WTC11 (cell line): ENCODE measurements at places on chromosomes 3 and 15.

GRCh38 chr15:76206325-76206976 is 104.8 kb downstream of the ETFA start:
- H3K27ac ChIP-seq, result no peak overlapping the region
- H3K4me3 ChIP-seq, result no peak overlapping the region
- H3K4me1 ChIP-seq, result peaks cover 6% of the 10 kb centered on the region; the same call in 1 of the 2 replicates
- H3K36me3 ChIP-seq, result no peaks in the 10 kb centered on the region; the same call in 1 of the 2 replicates
- H3K27me3 ChIP-seq, result no peaks in the 10 kb centered on the region
- no peak for DNase-seq

- H3K27ac ChIP-seq, result no peak overlapping the region
- peaks cover 25% of the 10 kb centered on the region for H3K36me3 ChIP-seq
- H3K4me1 ChIP-seq, result peaks cover 7% of the 10 kb centered on the region
Observed at GRCh38 chr3:185254799-185255198, 950 bp upstream of the EHHADH start.

- DNase-seq, result no peak
- peaks cover 47% of the 10 kb centered on the region for H3K27me3 ChIP-seq
- H3K27ac ChIP-seq, result no peak overlapping the region
- no peak overlapping the region for H3K4me3 ChIP-seq
Observed at GRCh38 chr3:156812521-156813335, 13.4 kb upstream of the LEKR1 start.

DNA sequence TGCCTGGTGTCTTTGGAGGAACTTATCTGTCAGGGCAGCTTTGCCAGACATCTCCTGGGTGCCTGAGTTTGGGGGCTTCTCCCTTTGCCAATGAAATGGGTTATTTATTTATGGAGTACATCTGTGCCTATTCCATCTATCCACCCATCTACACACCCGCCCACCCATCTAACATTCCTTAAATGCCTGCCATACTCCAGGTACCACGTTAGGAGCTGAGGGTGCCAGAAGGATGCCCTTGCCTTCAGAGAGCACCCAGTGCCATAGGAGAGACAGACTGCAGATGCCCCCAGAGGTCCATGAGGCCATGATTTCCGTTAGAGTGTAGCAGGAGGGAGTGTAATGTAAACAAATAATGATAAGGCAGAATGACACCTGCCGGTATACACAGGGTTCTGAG is 21.8 kb upstream of the KIF23 start:
- H3K36me3 ChIP-seq, result no peaks in the 10 kb centered on the region; the same call in 1 of the 2 replicates
- DNase-seq, result no peak
- H3K4me3 ChIP-seq, result no peak overlapping the region

DNA sequence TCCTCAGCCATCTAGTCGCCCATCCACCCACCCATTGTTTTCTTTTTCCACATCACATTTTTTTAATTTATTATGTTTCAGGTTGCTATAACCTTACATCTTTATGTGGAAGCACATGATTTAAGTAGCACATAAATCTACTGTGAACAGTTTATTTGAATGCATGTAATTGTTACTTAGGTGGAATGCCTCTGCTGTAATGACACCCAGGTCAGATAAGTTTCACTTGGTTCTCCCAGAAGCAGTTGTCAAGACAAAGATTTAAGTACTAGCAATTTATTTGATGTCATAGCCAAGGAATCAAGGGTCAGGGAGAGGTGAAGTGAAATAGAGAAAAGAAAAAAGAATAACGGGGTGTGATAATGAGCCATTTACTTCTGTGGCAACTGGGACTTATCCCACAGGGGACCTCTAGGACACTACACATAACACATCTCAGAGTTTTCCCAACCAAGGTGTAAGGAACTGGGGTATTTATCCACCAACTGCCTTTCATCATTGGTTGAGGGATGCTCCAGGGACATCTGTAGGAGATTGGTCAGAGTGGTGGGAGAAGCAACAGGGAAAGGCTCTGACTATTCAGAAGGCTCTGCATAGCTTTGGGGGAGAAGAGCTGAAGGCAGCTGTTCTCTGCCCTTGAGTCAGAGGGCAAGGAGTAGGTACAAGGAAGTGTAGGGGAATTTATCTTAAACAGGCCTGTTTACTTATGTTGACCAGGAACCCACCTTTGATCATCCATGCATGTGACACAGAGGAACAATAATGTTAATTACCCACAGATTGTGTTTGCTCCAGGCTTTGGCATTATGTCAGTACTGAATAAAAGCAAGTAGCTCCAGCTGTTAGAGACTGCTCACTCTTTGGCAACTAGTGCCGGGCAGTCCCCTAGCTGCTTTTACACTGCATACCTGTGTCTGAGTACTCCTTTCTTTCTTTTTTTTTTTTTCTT is 94.8 kb downstream of the CD200R1L start:
- no peak for DNase-seq
- no peaks in the 10 kb centered on the region; the same call in 1 of the 2 replicates for H3K27me3 ChIP-seq
- H3K36me3 ChIP-seq, result peaks cover 5% of the 10 kb centered on the region; the same call in 1 of the 2 replicates
- H3K4me3 ChIP-seq, result no peak overlapping the region

- peaks cover 20% of the 10 kb centered on the region for H3K36me3 ChIP-seq
- 0 out of 2 replicates have a peak, but pooled peaks cover 4% of the 10 kb centered on the region for H3K4me1 ChIP-seq
- DNase-seq, result no peak
- no peak overlapping the region for H3K27ac ChIP-seq
Observed at GRCh38 chr3:168123201-168124176, 27.8 kb upstream of the GOLIM4 start.

DNA sequence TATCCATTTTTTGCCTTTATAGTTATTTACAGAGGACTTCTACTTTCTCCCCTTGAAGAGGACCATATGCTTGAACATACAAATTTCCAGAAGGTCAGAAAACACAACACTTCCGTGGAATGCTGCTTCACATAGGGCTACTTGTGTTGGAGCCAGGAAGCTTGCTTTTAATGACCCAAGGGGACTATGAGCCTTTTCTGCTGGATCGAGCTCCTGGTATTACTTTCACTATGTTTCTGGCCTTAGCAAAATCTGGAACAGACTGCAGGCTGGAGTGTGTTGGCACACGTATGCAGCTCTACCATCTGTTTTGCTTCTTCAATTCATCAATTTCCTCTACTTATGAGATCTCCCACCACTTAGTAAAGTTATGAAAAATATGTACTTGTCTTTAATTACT is 69.3 kb upstream of the CBLB start:
- H3K4me1 ChIP-seq, result peaks cover 20% of the 10 kb centered on the region
- no peak for DNase-seq
- H3K4me3 ChIP-seq, result no peak overlapping the region
- H3K27me3 ChIP-seq, result no peaks in the 10 kb centered on the region

DNA sequence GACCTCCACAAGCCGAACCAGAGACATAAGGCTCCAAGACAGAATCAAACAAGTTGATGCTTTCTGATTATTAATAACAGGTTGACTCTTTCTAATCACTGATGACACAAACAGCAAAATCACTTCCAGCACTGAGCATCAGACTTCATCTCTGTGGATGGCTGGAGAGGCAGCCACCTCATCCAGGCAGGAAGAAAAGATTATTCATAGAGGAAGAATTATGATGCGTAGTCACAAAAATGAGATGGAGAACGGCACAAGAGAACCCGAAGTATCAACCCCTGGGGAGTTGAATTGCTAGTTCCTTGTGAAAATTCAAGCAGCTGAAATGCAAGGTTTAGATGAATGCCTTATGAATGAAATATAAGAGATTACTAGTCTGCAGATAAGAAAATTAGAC is 49.9 kb upstream of the LMCD1 start:
- no peak overlapping the region for H3K27ac ChIP-seq
- DNase-seq, result no peak
- no peaks in the 10 kb centered on the region for H3K36me3 ChIP-seq
- no peaks in the 10 kb centered on the region; the same call in 1 of the 2 replicates for H3K27me3 ChIP-seq

DNA sequence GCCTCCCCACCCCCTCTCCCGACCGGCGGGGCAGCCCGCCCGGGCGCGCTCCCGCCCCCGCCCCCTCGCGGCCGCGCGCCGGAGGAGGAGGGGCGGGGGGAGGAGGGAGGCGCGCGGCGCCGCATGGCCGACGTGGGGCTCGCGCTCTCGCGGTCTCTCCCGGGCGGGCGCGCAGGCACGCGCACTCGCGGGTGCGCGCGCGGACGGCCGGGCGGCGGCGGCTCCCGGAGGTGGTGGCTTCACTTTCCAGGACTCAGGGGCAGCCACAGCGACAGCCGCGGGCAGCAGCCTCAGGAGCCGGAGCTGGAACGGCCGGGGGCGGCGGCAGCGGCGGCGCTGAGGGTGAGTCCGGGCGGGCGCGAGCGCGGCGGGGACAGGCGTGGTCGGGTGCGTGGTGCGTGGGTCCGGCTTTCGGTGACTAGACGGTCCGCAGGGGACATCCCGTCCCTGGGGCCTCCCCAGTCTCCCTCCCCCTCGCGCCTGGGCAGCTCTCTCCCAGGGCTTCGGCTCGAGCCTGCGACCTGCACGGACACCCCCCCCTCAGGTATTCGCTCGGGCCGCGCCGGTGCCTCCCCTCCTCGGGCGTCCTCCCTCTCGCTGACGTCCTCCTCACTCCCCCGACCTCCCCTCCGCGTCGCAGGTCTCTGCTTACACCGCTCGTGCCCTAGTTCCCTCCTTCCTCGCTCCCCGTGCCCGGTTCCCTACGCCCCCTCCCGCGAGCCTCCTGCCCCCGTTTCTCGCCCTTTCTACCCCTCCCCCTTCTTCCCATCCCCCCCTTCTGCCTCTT is at the start of gene UBE2E2:
TSS of gene UBE2E2 (plus strand) at position 407 of the 787 bp plus-strand sequence.
- peak; percentile 77 for DNase-seq
- H3K4me1 ChIP-seq, result peaks cover 35% of the 10 kb centered on the region
- H3K4me3 ChIP-seq, result peak within 1 kb of the TSS; percentile 91
- H3K27me3 ChIP-seq, result peaks cover 26% of the 10 kb centered on the region

GRCh38 chr3:66778107-66778506 is 220.0 kb upstream of the KBTBD8 start:
- no peaks in the 10 kb centered on the region for H3K27me3 ChIP-seq
- DNase-seq, result no peak
- peaks cover 25% of the 10 kb centered on the region for H3K4me1 ChIP-seq

DNA sequence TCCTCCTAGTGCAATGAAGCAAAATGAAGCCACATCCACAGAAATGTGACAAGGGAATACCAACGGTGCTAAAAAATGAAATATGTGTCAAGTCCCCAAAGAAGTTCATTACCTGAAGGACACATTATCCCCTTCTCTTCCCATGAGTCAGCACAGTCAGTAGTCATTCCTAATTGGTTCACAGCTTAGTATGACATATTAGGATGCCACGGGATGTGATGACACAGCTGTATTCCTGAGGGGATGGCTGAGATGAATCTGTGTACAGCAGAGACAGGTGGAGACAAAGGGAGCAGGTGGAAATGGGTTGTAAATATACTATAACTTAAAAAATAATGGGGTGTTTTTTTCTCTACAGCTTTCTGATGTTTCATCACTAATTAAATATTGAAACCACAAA is 273.4 kb downstream of the ARRDC4 start:
- H3K4me1 ChIP-seq, result no peaks in the 10 kb centered on the region
- H3K4me3 ChIP-seq, result no peak overlapping the region
- H3K27me3 ChIP-seq, result no peaks in the 10 kb centered on the region
- no peak overlapping the region for H3K27ac ChIP-seq
- H3K36me3 ChIP-seq, result no peaks in the 10 kb centered on the region

DNA sequence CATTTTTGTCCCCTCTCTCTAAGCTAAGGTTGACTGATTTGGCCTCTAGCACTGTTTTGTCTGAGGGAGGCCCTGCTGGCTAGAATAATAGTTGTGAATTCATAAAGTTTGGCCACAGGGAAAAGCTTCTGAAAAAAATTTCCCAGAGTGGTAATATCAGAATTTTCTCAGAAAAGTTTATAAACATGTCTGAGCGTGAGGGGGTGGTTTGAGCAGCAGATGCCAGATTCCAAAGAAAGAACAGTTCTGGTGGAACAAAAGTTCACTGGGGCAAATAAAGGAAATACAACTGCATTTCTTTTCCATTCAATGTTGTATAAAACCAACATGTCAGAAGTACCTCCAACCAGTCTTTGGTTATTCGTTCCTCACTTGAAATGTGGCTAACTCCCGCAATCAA is 61.2 kb downstream of the CLDN1 start:
- no peak overlapping the region for H3K27ac ChIP-seq
- no peaks in the 10 kb centered on the region for H3K36me3 ChIP-seq
- H3K27me3 ChIP-seq, result no peaks in the 10 kb centered on the region
- H3K4me3 ChIP-seq, result no peak overlapping the region

DNA sequence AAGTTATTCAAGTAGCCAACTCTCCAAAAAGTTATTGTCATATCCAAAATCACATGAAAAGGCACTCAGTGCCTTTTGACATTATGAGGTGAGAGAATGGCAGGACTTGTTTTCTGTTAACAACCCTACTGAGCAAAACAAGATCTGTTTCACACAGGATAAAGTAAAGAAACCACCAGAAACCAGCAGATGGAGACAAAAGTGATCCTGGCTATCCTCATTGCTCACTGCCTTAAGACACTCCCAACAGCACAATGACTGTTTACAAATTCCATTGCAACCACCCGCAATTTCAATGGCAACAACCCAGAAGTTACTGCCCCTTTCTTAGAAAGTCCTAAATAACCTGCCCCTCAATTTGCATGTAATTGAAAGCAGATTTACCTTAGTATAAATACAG is 352.6 kb upstream of the NDN start:
- H3K36me3 ChIP-seq, result peaks cover 64% of the 10 kb centered on the region
- DNase-seq, result no peak
- H3K4me1 ChIP-seq, result peaks cover 7% of the 10 kb centered on the region
- peaks cover 9% of the 10 kb centered on the region for H3K27me3 ChIP-seq
- no peak overlapping the region for H3K4me3 ChIP-seq

DNA sequence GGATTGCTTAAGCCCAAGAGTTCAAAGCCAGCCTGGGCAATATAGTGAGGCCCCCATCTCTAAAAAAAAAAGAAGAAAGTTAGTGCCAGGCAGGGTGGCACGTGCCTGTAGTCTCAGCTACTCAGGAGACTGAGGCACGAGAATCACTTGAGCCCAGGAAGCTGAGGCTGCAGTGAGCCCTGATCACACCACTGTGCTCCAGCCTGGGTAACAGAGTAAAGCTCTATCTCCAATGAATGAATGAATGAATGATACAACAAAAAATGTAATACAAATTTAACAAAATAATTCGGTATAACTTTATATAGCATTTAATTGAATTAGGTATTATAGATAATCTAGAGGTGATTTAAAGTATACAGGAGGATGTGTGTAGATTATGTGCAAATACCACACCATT is 29.7 kb downstream of the DENND4A start:
- no peaks in the 10 kb centered on the region for H3K4me1 ChIP-seq
- no peaks in the 10 kb centered on the region for H3K27me3 ChIP-seq
- H3K36me3 ChIP-seq, result no peaks in the 10 kb centered on the region
- DNase-seq, result no peak

- H3K4me1 ChIP-seq, result peaks cover 23% of the 10 kb centered on the region
- H3K27me3 ChIP-seq, result peaks cover 14% of the 10 kb centered on the region
Observed at GRCh38 chr15:70580958-70581357, 182.4 kb downstream of the UACA start.

DNA sequence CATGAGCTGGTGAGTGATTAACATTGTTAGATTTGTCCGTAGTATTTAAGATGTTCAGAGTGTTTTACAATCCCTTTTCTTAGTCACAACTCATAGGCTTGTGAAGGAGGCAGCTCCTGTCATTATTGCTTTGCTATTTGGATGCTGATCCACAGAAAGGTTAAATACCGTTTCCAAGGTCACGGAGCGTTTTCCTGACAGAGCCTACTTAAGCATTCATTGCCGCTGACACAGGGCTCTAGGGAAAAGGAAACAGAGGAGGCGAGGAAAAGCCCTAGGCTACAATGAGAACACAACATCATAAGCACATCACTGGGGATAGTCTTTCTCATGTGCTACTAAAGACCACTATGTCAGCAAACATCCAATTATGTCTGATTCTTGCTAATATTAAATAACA is 38.5 kb upstream of the CPB1 start:
- no peak overlapping the region for H3K4me3 ChIP-seq
- H3K27me3 ChIP-seq, result no peaks in the 10 kb centered on the region
- 0 out of 2 replicates have a peak overlapping the region, but pooled peaks have one; percentile 61 for H3K27ac ChIP-seq
- peaks cover 26% of the 10 kb centered on the region for H3K4me1 ChIP-seq
- peaks cover 11% of the 10 kb centered on the region for H3K36me3 ChIP-seq
